Activated CD4-positive, alpha-beta memory T cell treated with anti-CD3 and anti-CD28 coated beads, Interleukin-2, amount 10 ng/mL, durations not matched to agents 7 days and 5 days (primary cell): ENCODE measurements at places on chromosomes 11 and 22.

- DNase-seq, result no peak
These were observed 15.8 kb upstream of the NUP160 start for GRCh38 chr11:47863898-47864430.

DNA sequence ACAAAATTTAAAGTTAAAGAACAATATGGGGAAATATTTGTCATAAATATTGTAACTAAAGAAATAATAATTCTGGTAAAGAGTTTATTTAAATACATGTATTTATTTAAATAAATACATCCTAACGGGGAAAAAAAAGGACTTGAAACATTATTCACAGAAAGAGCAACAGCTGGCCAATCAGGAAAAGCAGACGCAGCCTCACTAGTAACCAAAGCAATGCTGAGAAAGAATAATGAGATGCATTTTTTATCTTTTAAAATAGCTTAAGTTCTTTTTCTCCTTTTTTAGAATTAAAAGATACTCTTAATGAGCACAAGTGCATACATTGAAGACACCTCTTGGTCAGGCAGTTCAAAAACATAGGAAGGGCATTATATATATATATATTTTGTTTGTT, 2.6 kb upstream of the LTO1 start:
- DNase-seq, result no peak

- no peak for DNase-seq
These were observed 47.8 kb upstream of the TMEM45B start for GRCh38 chr11:129767827-129768226.

DNA sequence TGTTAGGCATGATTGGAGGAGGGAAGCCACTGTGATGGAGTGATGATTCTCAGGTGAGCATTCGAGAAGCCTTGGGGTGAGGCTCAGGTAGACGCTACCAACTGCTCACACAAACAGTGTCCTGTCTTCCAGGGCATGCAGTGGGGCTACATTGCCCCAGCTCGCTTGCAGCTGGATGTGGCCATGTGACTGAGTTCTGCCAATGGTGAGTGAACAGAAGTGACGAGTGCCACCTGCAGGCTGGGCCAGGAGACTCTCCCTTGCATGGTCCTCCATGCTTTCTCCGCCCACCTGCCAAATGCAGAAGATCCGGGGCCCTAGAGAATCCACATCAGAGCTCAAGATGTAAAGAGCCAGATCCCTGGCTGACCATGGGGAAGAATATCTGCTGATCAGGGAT, 195.9 kb downstream of the BCR start:
- peak; percentile 56 for DNase-seq

DNA sequence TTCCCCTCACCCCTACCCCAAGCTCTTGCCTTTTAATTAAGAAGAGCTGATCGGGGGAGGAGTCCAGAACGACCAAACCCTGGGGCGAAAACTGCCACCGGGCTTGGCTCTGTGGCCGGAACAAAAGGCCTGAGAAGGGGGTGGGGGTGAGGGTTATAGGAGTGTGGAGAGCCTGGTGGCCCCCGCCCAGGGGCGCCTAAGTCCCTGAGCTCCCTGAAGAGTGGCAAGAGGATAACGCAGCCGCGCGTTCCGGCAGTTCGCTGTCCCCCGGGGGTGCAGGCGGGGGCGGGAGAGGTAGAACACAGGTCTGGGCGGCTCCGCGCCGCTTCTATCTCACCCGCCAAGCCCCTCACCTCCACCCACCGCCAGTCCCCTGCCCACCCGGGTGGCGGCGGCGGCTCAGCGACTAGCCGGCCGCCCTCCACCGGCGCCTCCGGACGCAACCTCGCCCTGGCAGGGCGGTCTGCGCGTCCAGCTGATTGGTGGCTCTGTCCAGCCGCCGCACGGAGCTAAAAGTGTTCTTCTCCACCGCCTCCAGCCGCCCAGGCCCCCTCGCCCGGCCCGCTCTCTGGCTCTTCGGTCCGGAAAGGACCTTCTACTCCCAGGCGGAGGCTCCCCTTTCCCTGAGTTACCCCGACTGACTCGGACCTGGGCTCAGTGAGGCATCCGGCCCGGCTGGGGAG, 18.7 kb upstream of the BDNF start:
- no peak for DNase-seq

GRCh38 chr11:39288011-39288410, 2171.4 kb downstream of the LRRC4C start:
- no peak for DNase-seq

GRCh38 chr22:30253205-30253852, 6.8 kb upstream of the LIF start:
- DNase-seq, result no peak

- no peak for DNase-seq
These were observed 40.2 kb upstream of the SLC25A1 start for GRCh38 chr22:19218541-19219233.

- no peak for DNase-seq
These were observed 344.9 kb upstream of the B3GAT1 start for GRCh38 chr11:134756811-134757540.

DNA sequence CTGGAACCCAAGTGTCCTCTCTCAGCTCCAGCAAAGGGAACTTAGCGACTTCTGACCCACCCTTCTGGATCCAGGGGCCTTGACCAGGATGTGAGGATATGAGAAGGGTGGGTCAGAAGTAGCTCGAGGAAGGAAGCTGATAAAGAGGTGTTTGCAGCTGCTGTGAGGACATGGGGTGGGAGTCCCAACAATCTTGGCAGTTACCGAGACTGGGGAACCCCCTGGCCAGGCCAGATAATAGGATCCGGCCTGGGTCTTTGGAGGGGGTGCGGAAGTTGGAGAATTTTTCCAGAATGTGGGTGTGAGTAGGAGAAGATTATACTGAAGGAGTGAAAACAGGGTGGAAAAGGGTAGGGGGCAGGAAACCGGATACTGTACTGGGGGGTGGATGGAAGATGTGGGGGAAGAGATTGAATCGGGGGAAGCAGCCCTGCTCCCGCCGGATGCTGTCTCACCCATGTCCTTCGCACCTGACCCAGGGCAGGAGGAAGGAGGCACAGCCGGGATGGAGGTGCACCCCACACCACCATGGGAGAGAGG, 2.8 kb upstream of the MCAM start:
- DNase-seq, result no peak

DNA sequence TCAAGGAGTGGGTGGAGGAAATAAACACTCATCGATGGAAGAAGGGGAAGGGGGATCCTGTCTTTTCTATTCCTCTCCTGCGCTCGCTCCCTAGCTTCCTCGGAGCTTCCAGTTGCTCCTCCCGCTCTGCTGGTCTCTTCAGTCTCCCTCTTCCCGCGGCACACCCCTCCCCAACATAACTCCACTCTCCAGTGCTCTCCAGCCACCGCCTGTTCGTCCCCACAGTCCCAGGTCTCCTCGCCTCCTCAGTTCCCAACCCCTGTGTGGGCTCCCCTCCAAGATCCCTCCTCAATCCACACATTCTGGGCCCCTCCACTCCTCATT, 438 bp downstream of the ZW10 start:
- DNase-seq, result no peak

GRCh38 chr22:17753401-17753989, 20.8 kb downstream of the BID start:
- DNase-seq, result no peak

DNA sequence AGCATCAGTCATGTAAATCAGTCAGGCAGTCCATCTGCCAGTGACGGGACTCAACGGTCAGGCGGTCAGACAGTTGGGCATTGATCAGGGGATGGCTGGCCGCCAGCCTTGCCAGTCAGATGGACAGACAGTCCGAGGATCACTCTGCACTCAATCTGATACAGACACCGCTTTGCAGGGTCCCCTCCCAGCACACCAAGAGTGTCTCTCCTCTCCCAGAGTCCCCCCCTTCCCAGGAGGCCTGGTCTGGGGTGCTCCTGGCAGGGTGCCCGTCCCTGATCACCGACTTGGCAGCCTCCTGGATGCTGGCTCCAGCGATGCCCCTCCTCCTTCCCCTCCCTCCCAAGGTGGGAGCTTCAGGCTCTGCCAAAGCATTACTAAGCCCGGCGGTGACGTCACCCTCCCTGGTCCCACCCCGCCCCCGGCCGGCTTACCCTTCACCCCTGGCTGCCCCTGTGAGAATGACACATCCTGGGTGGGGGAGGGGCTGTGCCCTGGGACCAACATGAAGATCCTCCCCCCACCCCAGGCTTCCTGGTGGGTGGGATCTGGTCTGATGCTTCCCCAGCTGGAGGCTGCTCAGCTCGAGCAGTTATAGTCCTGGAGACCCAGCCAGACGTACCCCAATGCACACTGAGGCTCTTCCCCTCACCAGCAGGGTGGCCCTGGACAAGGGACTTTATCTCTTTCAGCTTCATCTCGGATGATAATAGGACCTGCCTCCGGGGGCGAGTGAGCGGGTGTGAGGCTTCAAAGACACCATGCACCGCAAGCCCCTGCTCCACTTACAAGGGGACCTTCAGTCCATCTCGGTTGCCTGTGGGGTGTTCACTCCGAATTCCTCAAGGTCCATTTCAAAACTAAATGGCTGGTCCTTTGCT, 69.2 kb downstream of the CD82 start:
- DNase-seq, result peak; percentile 16

- no peak for DNase-seq
These were observed 340.8 kb upstream of the MTNR1B start for GRCh38 chr11:92628401-92629292.

DNA sequence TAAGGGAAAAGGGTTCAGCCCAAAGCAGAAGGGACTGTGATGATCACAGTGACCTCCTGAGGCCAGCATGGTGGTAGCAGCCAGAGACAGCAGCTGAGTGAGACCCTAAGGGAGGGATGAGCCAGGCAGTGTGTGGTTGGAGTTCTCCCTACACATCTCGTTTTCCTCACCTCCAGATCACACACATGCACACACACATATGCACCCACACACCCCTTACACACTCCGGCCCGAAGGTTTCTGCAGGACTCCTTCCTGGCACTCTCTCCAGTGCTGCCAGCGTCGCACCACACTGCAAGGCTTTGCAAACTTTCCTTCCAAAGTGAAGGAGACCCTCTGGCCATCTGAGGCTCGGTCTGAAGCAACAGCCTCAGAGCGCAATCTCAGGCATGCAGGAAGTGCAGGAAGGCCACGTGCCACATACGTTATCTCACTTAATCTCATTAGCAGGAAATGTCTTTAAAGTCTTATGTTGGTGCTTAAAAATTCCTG, 26.9 kb upstream of the TP53I11 start:
- DNase-seq, result no peak

GRCh38 chr22:40418366-40419201, 48.2 kb downstream of the SGSM3 start:
- DNase-seq, result no peak

GRCh38 chr11:72023335-72023734, 24.6 kb downstream of the IL18BP start:
- no peak for DNase-seq

GRCh38 chr11:581342-581741, 5.1 kb downstream of the PHRF1 start:
- no peak for DNase-seq

GRCh38 chr11:47270331-47271271, 668 bp downstream of the MADD start:
- DNase-seq, result peak; percentile 59

DNA sequence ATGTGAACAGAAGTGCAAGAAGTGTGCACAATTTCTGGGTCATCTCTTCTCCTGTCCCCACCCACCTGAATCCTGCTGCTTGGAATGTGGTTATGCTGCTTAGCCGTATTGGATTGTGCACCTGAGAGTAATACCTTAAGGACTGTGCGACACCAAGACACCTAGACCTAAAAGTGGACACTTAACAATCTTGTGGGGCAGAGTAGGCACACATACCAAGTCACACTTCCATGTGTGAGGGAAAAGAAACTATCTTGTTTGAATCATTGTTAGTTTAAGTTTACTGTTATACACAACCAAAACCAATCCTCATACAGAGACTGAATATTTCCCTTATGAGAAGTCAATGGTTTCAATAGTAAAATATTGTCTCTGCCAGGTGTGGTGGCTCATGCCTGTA, 93.7 kb downstream of the CCDC83 start:
- no peak for DNase-seq

GRCh38 chr11:95065336-95065735, 1.4 kb upstream of the SRSF8 start:
- DNase-seq, result no peak

DNA sequence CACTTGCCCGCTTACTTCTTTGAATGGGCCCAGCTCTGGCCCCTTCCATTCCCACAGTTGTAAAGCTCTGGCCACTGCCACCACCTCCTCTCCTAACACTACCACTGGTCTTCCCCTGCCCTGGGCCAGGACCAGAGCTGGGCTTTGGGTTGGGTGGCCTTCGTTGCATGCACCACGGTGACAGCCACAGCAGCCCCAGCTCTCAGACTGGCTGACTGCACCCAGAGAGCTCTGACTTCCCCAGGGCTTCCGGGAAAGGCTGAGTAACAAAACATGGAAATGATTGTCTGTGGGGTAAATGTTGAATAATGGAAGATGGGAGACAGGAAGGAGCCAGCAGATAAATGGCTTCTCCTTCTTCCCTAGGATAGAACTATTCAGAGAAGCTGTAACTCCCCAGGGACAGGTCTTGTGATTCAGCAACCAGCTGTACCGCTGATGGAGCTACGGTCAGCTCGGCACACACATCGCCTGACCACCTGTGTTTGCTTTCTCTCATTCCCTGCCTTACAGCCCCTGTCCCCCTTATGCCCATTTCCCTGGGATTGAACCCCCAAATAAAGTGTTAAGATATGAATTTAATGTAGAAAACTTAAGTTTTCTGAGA, 27.6 kb downstream of the SCN4B start:
- DNase-seq, result no peak

DNA sequence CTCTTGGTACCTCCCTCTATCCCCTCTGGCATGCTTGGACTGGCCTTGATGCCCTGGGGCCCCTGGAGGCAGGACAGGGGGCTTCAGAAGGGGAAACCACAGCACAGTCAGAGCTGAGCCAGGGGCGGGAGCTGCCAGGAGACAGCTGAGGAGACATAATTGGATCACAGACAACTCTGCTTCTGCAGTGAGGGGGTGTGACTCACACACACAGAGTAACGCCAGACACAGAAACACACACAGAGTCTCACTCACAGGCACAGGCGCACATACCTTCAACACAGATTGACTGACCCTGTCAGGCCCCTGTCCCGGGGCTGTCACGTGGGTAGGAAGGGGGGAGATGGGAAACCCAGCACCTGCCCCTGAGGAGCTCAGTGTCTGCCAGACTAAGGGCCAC, 20.6 kb downstream of the STARD10 start:
- no peak for DNase-seq

GRCh38 chr11:70739811-70740487, 341.6 kb downstream of the CTTN start:
- no peak for DNase-seq

GRCh38 chr11:38835966-38836365, 2237.9 kb upstream of the RAG2 start:
- no peak for DNase-seq

DNA sequence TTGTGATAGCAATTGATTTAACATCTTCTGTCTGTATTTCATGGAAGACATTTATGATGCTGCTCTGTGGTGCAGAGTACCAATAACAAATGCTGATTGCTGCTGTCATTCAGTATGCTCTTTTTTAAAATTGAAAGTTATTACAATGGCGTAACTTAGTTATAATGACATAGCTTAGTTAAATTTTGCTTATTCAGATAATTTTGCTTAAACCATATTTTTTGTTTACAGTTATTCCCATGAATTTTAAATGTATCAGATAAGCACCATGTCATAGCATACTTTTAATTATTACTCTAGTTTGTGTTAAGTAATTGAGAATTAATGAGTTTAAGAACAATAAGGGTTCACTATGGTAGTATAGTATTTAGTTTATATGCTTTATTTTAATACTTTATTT, 15.5 kb downstream of the PRMT3 start:
- DNase-seq, result no peak
